ENCODE measurements at places on chromosomes 5 and 9.

DNA sequence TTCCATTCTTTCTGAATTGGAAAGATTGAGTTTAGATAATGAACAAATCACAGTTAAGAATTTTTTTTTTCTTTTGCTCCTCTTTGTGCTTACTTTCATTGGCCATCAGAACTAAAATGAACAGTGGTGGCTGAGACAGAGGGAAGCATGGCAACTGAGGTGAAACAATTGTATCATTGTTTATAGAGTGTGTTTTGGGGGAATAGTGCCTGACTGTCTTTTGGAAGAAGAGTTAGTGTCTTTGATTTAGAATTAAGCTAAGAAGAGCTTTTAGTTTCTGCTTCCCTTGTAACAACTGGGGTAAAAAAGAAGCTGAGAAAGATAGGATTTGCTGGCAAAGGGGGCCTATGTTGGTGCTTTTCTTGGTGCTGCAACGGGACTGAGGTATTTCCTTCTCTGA, 24.0 kb downstream of the HSD17B4 start:
- no peak for DNase-seq

DNA sequence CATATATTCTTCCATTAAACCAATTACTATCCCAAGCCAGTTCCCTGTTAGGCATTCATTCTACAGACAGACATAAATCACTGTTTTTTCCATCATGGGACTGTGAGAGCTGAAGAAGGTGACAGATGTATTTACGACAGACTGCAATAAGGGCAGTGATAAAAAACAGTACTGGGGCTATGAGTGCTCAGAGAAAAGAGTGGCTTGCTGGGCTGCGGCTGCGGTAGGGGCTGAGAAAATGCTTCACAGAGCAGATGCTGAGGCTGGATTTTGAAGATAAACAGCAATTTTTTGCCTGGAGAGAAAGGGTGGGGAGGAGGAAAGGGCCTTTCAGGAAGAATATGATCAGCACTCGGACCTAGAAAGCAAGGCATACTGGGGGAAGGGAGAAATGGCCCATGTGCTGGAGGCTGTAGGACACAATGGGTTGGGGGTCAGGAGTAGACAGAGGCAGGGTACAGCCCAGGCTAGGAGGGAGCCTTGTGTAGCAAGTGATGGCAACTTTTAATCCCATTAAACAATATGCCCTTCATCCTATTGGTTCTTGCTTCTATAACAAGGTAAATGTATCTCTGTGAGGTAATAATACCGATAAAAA, 279.3 kb downstream of the ASTN2 start:
- no peak for DNase-seq

DNA sequence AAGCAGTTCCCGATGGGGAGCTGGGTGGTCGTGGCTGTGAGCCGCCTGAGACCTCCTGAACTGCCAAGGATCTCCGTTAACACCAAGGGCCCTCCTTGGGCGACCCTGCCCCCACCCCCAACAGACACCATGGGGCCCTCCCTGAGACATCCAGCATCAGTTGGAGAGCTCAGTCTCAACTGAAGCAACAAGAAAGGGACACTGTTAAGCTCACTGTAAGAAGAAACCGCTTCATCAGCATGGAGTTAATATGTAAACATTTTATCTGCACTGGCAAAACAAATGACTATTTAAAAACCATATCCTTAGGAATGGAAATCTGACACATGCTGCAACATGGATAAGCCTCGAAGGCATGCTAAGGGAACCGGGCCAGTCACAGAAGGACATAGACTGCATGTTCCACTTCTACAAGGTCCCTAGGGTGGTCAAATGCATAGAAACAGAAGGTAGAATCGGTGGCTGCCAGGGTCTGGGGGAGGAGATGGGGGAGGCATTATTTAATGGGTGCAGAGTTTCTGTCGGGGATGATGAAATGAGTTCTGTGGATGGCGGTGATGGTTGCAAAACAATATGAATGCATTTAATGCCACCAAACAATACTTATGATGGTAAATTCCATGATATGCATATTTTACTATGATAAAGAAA, 47.4 kb downstream of the ROR2 start:
- DNase-seq, result no peak

DNA sequence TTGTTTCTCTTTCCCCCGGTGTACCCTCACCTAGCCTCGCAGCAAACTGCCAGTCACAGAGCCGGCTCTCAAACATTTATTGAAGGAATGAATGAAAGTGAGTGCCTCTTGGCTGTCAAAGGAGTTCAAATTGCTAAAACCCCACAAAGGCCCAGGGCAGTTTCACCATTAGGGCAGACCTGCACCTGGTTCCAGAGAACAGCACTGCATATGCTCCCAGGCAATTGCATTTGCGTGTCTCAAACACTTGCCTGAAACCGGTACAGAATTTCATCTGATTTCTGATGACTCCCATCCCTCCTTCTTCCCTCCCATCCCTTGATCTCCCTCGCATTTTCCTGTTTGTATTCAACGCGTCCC, 165.6 kb upstream of the ZNF462 start:
- DNase-seq, result no peak

GRCh38 chr5:36894954-36895353, 18.4 kb downstream of the NIPBL start:
- no peak for DNase-seq

GRCh38 chr9:30713243-30713642, 1671.2 kb upstream of the ACO1 start:
- DNase-seq, result no peak

DNA sequence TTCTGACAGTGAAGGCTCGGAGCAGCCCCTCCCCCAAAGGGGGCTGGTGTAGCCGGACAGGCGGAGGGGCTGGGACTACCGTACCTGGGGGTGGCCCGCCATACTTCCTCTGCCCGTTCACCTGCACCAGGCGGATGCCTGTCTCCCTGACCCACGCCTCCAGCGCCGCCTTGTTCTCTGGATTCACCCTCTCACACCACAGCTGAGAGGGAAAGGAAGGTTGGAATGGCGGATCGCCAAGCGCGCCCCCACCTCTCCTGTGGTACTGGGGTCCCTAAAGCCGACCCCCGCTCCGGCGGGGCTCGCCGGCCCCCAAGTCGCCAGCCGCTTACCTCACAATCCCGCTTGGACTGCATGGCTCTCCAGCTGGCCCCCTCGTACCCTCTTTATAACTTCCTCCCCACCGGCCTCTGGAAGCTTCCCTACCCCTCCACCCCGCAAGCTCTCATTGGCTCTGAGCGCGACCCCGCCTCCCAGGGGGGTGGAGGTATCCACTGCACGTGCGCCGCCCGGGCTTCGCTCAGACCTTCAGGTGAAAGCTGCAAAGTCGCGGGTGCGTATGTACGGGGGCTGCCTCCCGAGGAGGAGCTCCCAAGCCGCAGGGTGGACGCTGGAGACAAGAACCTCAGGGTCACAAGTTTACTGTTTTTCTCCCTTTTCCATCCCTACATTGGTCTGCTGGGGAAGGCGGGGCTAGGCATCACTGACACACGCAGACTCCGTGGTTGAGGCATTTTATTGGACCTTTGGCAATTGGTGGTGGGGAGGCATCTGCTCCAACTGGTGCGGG, at the start of gene DND1:
Gene DND1 (minus strand): TSS at position 390 of the 790 bp plus-strand sequence. CDS start 34 bp downstream, at position 356.
- no peak for DNase-seq

DNA sequence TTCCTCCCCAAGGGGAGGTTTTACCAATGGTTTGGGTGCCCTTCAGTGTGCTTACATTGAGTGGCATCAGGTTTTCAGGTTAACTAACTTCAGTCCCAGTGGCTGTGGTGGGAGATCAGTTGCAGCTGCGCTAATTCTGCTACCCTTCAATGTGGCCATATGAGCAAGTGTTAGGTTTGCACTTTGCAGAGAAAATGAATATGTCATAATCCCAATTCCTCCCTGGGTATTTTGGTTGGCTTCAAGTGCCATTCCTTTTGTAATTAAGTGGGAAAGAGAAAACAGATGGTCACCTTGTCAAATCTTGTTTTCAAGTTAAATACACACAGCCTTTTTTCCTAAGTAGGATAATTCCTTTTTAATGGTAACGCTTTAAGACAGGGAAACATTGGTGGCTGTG, 236.2 kb downstream of the TLE4 start:
- DNase-seq, result no peak

- DNase-seq, result peak; percentile 75
These were observed 1.3 kb upstream of the NFIB start for GRCh38 chr9:14314929-14315874.

DNA sequence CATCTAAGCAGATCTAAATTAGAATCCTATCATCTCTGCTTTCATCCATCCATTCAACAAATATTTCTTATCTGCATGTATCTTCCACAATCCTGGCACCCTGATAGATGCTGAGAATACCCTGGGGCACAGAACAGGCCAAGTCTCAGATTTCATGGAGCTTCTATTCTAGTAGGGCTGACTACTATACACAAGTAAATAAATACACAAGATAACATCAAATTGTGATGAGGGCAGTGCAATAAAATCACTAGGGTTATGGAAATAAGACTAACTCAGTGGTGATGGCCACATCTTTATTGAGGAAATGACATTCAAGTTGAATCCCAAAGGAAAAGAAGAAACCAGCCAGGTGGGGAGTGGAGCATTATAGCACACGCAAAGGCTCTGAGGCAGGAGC, 138.4 kb upstream of the GLRA1 start:
- no peak for DNase-seq

DNA sequence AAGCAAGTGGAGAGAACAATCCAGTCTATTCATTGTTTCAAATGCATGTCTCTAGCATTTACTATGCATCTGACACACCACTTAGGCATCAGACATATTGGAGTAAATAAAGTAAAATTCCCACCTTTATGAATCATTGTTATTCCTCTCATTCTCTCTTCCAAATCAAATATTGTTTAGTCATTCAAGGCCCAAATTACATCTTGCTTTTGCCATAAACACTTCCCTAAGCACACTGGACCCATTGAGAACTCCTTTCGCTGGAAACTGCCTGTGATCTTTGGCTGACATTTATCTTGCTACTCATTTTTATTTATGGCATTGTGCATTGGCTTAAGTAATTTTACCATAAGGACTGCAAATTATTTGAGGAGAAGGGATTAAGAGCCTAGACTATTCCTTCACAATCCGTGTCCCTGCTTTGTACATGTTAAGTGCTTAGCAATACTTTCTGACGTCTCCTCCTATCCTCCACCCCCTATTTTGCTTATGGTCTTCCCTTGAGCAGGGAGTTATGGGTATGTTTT, 7.4 kb downstream of the C5orf46 start:
- DNase-seq, result no peak

DNA sequence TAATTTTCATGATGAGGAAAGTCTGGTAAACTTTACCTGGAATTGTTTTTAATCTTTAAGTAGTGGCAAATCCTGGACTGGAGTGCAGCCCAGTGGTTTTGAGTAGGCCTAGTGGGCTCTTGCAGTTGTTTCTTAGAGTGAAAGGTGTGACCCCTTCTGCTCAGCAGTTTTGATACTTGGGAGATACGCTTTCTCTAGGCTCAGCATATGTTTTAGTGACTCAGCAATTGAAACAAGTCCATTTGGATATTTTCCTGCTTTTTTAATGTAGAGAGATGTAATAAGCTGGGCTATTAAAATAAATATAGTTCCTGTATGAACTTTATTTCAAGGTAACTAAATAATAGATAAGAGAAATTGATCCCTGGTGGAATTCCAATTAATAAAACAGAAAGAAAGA, 6.0 kb downstream of the POLR3G start:
- DNase-seq, result no peak

GRCh38 chr5:41683181-41683580, 172.8 kb upstream of the PLCXD3 start:
- DNase-seq, result no peak

DNA sequence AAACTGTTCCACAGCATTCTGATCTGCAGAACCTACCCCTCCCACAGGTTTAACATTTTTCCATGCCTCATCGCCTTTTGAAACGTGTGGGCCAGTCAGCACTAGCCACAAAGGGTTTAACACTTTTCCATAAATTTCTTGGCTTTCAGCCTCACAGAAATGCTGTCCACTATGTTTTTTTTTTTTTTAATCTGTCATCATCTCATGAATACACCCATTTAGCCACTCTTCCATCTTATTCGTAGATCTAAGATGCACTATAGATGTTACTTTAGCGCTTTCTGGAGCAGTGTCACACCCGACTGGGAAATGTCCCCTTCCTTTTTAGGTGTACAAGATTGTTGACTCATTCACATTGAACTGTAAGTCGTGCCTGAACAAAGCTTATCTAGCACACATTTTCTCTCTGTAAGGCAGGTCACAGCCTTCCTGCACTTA, 62.3 kb downstream of the GCNT1 start:
- no peak for DNase-seq

GRCh38 chr5:55036477-55036876, 12.4 kb downstream of the GZMK start:
- DNase-seq, result no peak

GRCh38 chr5:160921423-160922285, 69.6 kb upstream of the ATP10B start:
- no peak for DNase-seq

DNA sequence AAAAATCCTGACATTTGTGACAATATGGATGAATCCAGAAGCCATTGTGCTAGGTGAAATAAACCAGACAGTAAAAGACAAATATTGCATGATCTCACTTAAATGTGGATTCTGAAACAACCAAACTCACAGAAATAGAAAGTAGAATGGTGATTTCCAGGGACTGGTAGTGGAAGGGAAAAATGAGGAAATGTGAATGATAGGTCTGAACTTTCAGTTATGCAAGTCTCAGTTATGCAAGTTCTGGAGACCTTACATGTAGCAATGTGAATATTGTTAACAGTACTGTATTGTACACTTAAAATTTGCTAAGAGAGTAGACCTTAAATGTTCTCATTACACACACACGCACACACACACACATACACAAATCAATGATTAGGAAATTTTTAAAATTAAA, 84.9 kb downstream of the SLCO4C1 start:
- no peak for DNase-seq

- DNase-seq, result peak; percentile 51
These were observed 1.3 kb downstream of the TNFSF15 start for GRCh38 chr9:114804505-114804904.

DNA sequence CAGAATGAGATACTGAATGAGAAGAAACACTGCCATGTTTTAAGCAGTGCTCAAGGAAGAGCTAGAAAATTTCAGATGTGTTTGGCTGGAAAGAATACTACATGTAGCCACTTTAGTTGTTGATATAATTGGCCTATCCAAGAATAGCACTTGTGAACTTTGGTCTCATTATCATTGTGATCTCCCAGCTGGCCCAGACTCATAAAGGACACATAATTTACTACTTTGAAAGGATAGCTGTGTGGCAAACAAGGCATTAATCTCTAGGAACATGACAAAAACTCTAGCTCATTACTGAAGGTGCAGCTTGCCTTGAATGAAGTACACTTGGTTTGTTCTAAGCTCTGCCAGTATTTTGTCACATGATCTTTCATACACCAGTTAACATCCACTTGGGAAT, 356.3 kb downstream of the CSNK1G3 start:
- peak; percentile 21 for DNase-seq

DNA sequence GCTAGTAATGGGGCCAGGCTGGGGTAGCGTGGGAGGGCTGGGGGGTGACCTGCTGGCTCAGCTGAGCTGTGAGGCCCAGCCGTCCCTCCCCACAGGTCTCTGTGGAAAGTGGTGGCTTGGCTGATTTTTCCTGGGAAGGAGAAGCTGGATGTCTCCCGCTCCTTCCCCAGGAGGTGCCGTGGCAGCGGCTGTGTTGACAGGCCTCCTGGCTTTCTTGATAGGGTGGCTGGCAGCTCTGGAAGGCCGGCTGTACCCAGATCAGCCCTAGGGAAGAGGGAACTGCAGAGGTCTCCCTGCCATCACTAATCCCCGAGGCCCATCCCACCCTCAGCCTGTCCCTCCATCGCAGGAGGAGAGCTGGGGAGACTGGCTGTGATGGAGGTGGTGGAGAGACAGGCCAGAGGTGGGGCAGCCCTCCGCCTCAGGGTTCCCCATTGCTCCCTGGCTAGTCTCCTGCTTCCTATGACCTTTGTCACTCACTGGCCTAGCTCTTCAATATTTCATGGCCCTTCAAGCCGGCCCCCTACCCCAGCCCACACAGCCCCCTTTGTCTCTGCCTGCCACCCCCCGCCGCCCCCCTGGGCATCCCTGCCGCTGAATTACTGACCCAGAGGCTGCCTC, 6.8 kb downstream of the CXXC5 start:
- DNase-seq, result no peak

All from left kidney (tissue), 8 donors.